ENCODE measurements at places on chromosomes 2 and 18.

DNA sequence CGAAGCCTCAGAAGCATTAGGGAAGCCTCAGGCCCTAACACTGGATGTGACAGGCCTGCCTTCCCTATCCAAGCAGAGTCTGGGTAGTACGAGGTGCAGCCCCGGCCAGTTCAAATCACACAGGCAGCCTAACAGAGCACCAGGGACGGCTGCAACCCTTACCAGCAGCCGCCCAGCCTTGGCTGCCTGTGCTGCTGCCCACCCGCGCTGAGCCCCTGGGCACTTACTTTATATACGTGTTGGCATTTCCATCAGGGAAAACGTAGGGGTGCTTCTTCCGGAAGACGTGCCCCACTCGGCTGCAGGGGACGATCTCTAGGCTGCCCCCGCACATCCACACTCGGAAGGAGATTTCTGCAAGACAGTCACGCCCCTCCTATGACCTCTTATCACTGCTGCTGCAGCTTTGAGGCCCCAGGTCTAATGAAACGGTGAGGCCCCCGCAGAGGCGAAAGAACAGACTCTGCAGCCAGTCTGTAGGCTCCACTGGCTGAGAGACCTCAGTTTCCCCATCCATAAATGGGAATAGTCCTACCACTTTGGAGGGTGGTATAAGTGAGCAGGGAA is 124.7 kb upstream of the CAPN13 start:
- DNase-seq: no peak

DNA sequence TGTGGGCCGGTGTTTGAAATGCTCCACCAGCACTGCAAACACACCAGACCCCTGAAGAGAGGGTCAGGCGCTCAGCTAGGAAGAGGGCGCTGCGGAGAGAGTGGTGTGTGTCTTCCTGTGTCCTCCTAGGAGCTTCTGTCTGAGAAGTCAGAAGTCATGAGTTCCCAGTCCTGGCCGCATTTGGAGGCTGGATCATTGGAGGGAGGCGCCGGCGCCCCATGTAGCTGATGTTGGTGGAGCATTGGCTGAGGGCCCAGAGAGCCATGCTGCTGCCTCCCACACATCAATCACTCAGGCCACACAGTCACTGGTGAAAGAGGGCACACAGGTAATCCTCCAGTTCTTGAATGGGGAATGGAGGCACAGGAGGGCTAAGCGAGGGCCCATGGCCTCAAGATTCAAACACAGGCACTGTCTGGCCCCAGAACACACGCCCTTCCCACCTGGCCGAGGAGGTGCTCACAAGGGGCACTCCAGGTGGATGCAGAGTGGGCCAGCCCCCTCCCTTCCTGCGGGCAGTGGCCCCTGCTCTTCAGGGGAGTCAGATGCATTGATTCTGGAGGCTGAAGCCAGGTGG is 66.3 kb downstream of the RRM2 start:
- no peak for DNase-seq

- no peak for DNase-seq
Measured at GRCh38 chr2:71108091-71108490, 21.9 kb downstream of the MCEE start.

DNA sequence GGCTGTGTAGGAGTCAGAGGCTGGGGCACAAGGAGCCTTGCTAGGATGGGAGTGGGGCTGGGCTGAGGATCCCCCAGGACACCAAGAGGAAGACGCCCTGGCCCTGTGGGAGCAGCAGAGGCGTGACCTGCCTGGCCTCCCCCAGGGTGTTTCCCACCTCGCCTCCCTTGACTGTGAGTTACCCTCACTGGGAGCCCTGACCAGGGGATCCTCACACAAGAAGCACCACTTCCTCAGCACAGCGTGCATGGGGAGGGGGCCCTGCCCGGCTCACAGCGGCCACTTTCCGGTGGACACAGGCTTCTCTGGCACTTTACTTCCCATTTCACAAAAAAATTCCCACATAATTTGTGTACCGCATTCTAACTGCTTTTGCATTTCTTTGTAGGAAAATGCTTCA is 187.7 kb downstream of the EIPR1 start:
- no peak for DNase-seq

DNA sequence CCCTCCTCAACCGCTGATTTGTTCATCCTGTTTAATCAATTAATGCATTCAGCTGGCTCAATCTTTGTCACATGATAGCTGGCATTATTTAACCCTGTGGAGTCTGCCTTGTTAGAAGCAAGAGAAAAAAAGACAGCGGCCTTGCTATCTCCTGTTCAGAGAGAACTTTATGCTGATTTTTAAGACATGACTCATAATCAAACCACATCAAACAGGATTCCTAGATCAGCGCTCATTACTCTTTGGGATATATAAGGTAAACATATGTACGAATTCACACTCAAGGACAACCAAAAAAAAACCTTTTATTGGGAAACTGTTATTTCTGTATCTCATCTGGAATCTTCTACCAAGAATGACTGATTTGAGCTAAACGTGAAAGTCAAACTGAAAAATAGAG is 195.1 kb downstream of the C1D start:
- DNase-seq: peak; percentile 17

DNA sequence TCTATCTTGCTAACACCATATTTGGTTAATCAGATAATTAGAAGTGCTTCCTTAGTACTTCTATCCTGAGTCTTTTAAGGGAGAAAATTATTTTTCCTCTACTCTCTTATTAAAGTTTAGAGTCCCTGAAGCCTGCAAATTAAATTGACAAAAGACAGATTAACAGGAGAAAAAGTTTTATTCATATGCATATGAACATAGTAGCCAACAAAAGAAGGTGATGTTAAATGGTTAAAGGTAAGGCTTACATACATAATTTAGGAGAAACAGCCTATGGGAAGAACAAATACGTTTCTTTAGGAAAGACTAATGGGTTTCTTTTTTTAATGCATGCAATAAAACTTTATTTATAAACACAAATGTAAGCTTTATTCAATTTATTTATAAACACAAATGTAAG is 805.0 kb downstream of the CPS1 start:
- no peak for DNase-seq

- DNase-seq: peak; percentile 59
Measured at GRCh38 chr2:217625557-217626169, 377.1 kb downstream of the TNS1 start.

GRCh38 chr2:224847381-224847780 is 131.2 kb upstream of the CCDC195 start:
- DNase-seq: no peak

- DNase-seq: no peak
Measured at GRCh38 chr2:234454433-234454832, 42.4 kb downstream of the ARL4C start.

- no peak for DNase-seq
Measured at GRCh38 chr2:144508172-144508851, 11.6 kb downstream of the ZEB2 start.

- DNase-seq: no peak
Measured at GRCh38 chr2:145875016-145875415, 1355.1 kb upstream of the ZEB2 start.

DNA sequence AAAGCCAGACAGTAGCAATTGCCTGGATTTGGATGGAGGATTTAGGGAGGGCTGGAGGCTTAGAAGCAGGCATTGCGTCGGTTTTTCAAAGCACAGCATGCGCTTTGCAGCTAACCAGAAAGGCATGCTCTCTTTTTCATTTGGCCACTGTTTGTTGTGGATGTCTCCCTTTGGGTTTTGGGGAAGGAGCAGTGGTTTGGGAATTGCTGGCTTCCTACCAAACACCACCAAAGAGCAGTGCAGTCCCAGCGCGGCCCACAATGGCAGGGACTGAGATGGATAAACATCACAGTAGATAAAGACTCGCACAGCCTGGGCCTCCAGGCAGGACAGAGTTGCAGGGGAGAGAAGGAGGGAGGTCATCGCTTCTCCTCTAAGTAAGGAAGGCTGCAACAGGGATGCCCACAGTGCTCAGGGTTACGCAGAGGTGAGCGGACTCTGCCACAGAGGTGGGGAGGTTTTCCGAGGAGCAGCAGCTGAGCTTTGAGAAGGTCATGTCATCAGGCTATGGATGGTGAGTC is 148.5 kb downstream of the MYT1L start:
- DNase-seq: no peak

- no peak for DNase-seq
Measured at GRCh38 chr2:103132536-103133217, 370.8 kb downstream of the TMEM182 start.

DNA sequence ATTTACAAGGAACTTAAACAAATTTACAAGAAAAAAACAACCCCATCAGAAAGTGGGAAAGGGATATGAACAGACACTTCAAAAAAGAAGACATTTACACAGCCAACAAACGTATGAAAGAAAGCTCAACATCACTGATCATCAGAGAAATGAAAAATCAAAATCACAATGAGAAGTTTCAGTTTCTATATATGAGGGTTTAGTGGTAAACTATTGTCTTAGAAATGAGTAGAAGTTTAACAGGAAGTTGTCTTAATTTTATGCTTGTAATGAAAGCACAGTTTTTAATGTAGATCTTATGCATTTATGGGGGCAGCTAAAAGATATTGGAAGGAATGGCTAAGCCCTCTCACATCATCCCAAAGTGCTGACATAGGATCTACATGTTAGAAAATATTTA is 325.4 kb downstream of the ERBB4 start:
- no peak for DNase-seq

- DNase-seq: no peak
Measured at GRCh38 chr2:25332571-25332970, 9.2 kb downstream of the DNMT3A start.

GRCh38 chr18:79867666-79868065 is 69.9 kb downstream of the KCNG2 start:
- DNase-seq: no peak

Measured in fibroblast of skin of left biceps (primary cell).